ENCODE measurements at places on chromosomes 2 and 18.

DNA sequence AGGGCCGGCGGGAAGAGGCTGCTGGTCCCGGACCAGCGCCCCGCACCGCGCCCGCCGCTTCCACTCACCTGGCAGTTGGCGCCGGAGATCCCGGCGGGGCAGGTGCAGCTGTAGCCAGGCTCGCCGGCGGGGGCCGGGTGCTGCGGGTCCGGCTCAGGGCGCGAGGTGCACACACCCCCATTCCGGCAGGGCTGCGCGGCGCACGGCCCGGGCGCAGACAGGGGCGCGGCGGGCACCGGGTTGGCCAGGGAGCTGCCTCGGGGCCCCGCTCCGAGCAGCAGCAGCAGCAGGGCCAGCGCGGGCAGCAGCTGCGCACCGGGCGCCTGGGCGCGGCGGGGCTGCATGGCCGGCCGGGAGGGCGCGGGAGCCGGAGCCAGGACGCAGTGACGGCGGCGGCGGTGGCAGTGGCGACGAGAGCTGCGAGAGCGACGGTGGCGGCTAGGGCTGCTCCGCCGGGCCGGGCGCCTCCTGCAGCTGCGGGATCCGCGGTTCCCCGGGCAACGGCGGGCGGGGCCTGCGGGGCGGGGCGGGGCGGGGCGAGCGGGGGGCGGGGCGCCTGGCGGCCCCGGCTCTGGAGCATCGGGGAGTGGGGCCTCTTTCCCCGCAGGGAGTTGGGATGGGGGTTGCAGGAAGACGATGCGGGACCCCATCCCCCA, at the start of gene DNER:
Gene DNER (minus strand): TSS at position 476 of the 656 bp plus-strand sequence. CDS start 132 bp downstream, at position 344.
- peak; percentile 53 for DNase-seq

- no peak for DNase-seq
These were observed 9.6 kb upstream of the GIGYF2 start for GRCh38 chr2:232687382-232688160.

DNA sequence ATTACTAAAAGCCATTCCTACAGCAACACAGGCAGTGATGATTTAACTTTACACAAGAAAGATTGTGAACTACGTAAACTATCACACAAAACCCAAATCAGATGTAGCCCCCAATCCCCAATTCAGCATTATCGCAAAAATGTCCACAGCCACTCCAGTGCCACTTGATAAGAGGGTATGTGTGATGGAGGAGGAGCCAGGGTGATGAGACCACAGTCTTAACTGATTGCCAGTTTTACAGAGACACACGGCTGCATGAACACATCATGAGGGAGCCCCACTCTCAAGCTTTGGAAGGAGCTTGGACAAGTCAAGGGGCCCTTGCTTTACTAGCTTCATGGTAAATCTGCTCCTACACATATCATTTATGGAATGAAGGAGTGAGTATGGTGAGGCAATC, 116.0 kb downstream of the FAM161A start:
- DNase-seq = peak; percentile 12

DNA sequence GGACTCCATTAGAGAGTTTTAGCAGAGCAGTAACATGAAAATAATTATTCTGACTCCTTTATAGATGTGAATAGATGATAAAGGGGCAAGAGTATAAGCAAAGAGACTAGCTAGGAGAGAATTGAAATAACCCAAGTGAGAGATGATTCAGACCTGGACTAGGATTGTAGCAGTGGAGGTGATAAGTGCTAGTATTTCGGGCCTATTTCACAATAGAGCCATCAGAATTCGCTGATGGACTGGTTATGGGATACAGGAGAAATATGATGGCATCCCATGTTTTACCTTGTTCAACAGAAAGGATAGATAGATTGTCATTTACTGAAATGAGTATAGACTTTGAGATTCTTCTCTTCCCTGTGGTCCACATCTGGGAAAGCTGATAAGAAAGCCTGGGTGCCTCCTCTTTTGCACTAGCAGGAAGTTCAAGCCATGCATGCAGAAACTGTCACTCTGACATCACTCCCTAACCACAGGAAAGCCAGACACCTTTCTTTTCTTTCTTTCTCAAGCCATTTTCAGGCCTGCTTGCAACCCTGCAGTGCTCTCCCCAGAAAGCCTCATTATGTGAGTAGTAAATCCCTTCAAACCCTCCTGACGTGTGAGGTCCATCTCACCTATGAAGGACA, 25.3 kb downstream of the DYNAP start:
- DNase-seq = peak; percentile 46

GRCh38 chr2:62304429-62305417, 108.8 kb downstream of the B3GNT2 start:
- DNase-seq = peak; percentile 98

DNA sequence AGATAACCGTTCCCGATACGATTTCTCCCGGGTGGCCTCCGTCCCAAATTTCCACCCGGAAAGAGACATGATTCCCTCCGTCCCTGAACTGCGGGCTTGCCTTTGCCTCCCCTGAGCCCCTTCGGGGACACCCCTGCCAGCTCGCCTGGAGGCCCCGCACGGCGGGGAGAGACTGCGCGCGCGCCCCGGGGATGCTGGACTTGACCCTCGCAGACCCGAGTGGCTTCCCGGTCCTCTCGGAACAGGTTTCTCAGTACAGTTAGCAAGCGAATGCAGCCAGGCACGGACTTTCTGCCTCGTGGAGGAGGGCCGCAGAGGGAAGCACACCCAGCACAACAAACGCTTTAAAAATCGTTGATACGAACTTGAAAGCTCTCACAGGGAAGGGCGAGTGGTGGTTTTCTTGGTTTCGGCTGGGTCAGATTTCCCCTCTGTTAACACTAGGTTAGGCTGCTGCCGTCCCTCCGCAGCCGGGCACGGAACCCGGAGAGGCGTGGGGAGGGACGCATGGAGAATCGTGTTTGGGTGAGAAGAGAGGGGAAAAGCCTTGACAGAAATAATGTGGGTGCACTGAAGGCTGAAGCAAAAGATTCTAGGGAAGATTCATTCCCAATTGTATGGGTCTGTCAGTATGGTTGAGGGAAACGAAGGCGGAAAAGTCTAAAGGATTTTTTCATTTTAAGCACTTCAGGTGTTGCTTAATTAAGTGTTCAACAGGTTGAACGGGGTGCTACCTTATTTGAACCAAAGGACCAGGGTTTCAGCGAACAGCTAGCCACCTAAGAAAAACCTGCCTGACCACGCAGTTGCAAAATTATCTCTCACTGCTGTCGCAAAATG, 916 bp downstream of the TNFRSF11A start:
- peak; percentile 60 for DNase-seq

GRCh38 chr18:46700066-46700824, 43.2 kb upstream of the LOXHD1 start:
- DNase-seq = no peak

- DNase-seq = peak; percentile 68
These were observed 26.7 kb downstream of the POLR1A start for GRCh38 chr2:86078774-86079545.

GRCh38 chr2:217933617-217933993, 69.2 kb downstream of the TNS1 start:
- no peak for DNase-seq

GRCh38 chr2:2688254-2688653, 357.2 kb upstream of the MYT1L start:
- DNase-seq = peak; percentile 65

GRCh38 chr2:238513346-238513745, 86.6 kb downstream of the ASB1 start:
- DNase-seq = peak; percentile 52

- DNase-seq = no peak
These were observed 40.6 kb downstream of the LCLAT1 start for GRCh38 chr2:30487603-30488002.

GRCh38 chr2:127437781-127438726, 19.8 kb downstream of the PROC start:
- no peak for DNase-seq

- DNase-seq = no peak
These were observed 9.3 kb downstream of the RHOB start for GRCh38 chr2:20456116-20456571.

DNA sequence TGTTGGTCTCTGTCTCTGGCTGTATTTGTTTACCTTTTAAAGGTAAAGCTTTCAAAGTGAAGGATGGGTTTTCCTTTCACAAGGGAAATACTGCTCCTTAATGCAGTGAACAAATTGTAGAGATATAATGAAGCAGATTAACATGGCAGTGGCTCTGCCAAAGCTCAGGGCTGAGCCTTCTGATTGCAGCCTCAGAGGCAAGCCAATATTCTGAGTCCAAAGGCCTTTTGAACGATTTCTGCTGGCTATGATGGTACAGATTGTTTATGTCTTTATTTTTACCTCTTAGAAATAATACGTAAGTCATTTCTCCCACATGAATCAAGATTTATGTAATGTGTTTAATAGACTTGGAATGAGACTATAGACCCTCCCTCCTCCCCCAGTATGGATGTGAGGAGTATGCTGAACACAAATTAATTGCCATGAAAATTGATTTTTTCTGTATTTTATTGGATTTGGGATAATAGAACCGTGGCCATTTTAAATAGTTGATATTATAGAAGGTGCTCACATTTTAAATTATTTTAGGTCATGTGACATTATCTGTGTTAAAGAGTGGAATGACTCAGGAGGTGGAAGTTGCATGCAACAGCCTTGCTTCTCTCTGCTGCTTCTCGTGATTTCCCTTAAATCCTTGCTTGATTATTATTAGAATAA, 772 bp downstream of the SCN2A start:
- DNase-seq = no peak

DNA sequence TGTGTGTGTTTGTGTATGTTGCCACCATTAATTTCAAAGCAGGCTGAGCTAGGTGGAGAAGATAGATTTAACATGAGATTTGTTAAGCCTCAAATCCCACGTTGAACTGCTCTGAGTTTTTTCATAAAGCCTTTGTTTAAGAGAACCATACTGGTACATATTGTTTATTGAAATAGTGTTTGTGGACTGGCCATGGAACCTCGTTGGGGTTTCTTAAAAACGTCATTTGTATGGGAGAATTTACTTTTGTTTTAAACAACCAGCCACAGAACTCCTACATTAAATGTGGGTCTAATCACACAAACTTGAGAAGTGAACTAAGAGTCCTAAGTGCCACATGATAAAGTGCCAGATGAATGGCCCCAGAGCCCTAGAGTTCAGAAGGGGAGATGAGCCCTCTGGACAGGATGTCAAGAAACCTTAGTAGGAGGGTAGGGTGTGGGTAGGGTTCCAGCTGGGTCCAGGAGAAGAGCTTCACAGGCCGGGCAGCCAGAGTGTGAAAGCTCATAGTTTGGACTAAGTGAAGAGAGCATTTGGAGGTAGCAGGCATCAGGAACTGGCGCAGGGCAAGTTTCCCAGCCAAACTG, 120.6 kb upstream of the EML6 start:
- DNase-seq = no peak

DNA sequence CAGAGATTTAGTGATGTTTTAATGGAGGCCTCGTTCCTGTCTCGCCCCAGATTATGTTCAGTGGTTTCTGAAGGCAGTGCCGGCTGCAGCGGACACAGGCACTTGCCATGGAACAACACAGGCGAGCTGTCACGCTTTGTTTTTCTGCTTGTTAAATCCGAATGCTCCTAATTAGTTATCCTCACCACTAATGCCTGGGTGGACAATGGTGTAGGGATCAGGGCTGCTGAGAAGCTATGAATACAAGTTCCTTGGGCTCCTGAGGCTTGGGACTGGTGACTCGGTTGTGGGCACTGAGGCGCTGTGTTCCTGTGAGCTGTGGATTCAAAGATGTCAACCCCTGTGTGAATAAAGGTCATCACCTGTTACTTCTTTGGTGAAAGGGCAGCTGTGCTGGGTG, 123.5 kb downstream of the PLEKHM3 start:
- no peak for DNase-seq

DNA sequence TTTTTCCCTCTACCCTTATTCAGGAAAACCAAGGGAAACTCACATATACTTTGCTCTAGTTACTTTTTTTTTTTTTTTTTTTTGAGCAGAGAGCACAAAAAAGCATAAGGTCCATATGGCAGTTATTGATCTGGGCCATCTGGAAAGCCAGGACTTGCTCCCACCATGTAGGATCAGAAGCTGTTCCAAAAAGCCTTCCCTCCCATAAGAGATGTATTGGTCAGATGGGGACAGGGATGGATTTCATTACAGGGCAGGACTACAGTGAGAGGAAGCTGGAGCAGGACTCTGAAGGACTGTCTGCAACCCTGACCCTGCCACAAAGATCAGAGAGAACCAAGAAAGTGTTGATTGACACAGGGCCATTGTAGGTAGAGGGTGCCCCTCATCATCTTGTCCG, 57.3 kb downstream of the NRP2 start:
- no peak for DNase-seq

DNA sequence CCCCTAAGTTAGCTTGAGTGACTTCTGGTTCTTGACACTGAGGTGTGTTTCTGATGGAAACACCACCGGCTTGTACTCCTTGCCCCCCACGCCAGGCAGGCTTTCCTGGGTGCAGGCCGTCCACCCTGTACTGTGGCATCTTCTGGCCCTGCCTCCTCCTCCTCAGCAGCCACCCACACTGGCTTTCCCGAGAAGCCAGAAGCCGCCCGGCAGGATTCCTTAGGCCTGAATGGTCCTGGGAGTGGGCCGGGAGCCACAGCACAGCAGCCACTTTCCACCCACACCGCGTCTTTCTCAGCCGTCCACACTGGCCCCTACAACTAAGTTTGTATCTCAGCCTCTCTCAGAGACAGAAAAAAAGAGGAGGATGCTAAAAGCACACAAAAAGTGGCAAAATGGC, 2.1 kb upstream of the HSBP1L1 start:
- no peak for DNase-seq

- no peak for DNase-seq
These were observed 40.6 kb downstream of the ZNF516 start for GRCh38 chr18:76454418-76454817.

- no peak for DNase-seq
These were observed 61.7 kb upstream of the DAPL1 start for GRCh38 chr2:158733430-158733755.
